ENCODE measurements at places on chromosomes 2 and 18.

DNA sequence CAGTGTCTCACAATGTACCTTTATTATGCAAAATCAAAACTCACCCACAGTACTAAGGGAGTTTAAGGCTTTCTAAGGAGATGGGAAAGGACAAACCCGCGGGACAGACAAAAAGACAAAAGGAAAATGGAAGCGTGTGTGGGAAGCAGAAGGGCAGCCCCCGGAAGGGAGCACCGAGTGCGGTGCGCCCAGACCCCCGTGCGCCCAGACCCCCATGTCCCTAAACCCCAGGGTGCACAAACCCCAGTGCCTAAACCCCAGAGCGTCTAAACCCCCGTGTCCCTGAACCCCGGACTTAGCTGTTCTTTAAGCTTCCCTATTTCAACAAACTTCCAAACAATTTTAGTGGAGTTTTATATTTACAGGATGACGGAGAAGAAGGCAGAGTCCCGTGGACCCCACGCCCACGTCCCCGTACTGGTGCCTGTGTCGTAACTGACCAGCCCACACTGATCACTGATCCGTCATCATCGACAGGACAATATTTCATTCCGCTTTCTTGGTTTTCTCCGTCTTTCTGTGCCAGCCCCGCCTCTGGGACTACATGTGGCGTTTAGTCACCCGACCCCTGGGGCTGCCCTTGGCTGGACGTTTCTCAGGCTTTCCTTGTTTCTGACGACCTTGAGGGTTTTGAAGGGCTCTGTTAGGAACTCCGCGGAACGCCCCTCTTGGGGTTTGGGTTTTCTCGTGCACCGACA lies 76.9 kb downstream of the RTP5 start:
- DNase-seq = no peak

DNA sequence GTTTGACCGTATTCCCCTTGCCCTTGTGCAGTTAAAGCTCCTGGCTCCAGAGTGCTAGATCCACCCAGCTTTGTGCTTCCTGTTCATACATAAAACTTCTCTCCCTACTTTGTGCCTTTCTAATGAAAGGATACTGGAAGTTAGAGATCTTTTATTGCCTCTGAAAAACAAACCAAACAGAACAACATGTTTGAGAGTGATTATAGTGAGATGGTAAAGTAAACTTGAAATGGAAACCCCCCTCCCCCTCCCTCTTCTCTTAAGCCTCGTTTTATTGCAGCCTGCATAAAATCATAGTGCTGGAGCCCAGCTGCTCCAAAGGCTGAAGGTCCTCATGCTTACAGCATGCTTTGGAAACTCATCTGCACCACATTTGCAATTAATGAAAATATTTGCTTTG lies 125.1 kb downstream of the TANC1 start:
- no peak for DNase-seq

- DNase-seq = peak; percentile 78
Measured at GRCh38 chr2:199940373-199940772, 14.9 kb downstream of the TYW5 start.

DNA sequence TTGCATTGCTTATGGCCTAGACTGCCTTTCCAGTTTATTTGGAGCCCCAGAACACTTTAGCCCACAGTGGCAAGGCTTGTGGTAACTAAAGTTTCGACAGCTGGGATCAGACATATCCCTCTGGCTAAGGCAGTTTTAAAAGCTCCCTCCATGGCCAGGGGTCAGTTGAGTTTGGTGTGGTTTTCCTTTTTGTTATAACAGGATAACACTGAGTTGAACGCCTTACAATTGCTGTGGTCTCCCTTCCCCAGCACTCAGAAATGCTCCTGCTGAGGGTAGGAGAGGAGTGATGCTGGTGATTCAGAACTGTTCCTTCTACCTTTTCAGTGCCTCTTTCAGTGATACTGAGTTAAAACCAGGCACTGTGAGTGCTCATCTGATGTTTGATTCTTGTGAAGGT lies 182.6 kb downstream of the GULP1 start:
- DNase-seq = no peak
